Posterior vena cava (tissue), 2 donors: ENCODE measurements at places on chromosomes 2 and 18.

DNA sequence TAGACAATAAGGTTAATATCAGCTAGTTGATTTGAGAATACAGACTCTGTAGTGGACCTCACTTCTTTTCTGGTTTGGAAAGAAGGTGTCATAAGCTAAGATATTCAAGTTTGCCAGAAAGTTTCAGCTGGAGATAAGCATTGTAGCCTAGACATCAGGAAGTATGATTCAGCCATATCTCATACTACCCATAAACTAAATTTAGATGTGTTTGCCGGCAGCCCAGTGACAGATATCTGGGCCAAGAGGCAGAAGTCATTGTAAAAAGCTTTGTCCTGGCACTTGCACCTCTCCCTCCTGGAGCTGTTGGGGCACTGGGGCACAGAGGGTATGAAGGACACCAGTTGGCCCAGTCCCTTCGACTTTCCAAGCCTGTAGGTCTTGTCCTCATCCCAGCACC lies 128.0 kb downstream of the EPHA4 start:
- no peak for DNase-seq

DNA sequence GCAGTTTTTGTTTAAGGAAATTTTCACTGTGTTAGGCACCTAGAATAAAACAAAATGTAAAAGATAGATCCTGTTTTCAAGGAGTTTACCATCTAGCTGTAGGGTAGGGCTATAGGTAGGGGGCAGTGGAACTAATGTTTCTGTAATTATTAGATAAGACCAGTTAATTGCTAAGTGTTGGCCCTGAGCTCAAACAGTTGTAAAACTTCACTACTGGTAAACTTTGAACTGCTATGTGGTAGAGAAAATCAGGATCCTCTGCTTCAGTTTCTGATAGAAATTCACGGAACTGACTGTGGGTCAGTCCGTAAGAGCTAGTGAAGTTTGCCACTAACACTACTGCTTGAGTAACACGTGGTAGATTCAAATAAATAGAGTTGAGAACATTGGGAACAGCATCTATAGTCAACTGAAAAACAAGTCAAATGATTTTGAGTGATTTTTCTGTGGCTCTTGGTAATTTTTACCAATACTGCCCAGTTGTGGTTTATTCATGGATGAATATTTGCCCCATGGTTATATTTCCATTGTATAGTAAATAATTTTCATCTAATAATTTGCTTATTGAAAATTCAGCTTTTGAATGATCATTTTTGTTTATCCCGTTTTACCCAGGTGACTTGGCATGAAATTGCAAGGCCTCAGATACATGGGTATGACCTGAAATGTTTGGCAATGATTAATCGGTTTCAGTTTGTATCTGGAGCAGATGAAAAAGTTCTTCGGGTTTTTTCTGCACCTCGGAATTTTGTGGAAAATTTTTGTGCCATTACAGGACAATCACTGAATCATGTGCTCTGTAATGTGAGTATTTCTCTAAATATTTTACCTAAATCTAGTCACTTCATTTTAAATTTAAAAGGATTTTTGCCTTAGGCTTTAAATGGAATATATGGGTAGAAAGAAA lies 26.4 kb downstream of the ELP2 start:
- no peak for DNase-seq

- DNase-seq: no peak
These were observed 135.8 kb downstream of the EN1 start for GRCh38 chr2:118711603-118712002.

DNA sequence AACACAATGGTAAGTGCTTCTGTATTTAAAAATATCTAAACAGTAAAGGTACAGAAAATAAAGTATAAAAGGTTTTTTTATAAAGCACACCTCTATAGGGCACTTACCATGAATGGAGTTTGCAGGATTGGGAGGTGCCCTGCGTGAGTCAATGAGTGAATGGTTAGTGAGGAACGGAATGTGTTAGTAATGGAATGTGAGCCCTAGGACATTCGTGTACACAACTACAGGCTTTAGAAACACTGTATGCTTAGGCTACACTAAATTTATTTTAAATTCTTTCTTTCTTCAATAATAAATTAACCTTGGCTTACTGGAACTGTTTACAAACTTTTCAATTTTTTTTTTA lies 337.9 kb upstream of the SLC39A10 start:
- no peak for DNase-seq

DNA sequence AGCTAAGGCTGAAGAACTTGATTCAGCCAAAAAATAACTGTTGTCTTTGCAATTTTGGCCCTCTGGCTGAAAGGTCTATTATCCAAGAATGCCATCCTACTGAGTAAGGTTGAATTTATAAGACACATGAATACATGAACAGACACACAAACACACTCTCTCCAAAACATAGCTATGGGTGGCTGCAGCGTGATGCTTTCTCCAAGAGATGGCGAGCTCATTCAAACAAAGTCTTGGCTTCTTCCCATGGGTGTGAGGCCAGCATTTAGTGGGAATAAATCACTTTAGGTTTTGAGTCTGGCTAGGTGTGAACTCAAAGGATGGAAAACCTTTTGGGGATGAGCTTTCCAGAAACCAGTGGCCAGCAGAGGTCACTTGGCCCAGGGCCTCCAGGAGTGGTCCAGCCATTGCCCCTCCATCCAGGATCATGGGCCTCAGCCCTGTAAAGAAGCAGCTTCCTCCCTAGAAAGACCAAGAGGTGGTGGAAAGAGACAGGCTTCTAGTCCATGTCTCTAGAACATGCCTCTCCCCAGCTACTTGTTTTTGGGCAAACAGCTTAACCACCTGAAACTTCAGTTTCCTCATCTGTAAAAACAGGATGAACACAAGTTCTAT lies 11.0 kb upstream of the OSR1 start:
- DNase-seq: no peak

- no peak for DNase-seq
These were observed 1219.8 kb upstream of the ZEB2 start for GRCh38 chr2:145739681-145740080.

- no peak for DNase-seq
These were observed 112.1 kb downstream of the KLHL29 start for GRCh38 chr2:23497063-23497462.

GRCh38 chr2:130261970-130262760 lies 63.9 kb upstream of the TUBA3E start:
- no peak for DNase-seq
